Progenitor cell of endocrine pancreas (in vitro differentiated cells): ENCODE measurements at places on chromosomes 1 and 21.

DNA sequence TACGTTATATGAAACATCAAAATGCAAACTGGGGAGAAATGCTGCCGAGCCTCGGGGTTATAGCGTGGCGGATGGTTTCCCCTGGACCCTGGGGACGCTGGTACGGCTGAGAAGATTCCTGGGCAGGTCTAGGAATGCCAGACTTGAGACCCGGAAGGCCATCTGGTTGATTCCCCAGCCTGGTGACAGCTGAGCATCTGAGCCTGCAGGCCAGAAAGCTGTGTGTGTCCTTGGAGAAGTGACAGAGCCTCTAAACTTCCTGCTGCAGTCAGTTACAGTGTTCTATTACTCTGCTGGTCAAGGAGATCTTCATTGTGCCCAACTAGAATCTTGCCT lies 2.3 kb downstream of the VASH2 start:
- no peak overlapping the region for H3K27ac ChIP-seq
- no peak for DNase-seq
- peaks cover 4% of the 10 kb centered on the region for H3K4me1 ChIP-seq
- peak overlapping the region; percentile 54 for H3K4me3 ChIP-seq
- H3K36me3 ChIP-seq, result peaks cover 6% of the 10 kb centered on the region

- no peaks in the 10 kb centered on the region for H3K36me3 ChIP-seq
- H3K4me1 ChIP-seq, result peaks cover 11% of the 10 kb centered on the region
- H3K27ac ChIP-seq, result no peak overlapping the region
- H3K27me3 ChIP-seq, result peaks cover 30% of the 10 kb centered on the region
- H3K4me3 ChIP-seq, result no peak overlapping the region
- no peak for DNase-seq
These were observed 11.2 kb downstream of the PADI1 start for GRCh38 chr1:17216078-17216477.

GRCh38 chr1:151213560-151213959 lies 15.2 kb downstream of the PIP5K1A start:
- no peak overlapping the region for H3K4me3 ChIP-seq
- H3K27me3 ChIP-seq, result no peaks in the 10 kb centered on the region
- H3K27ac ChIP-seq, result peak overlapping the region; percentile 78
- H3K36me3 ChIP-seq, result peaks cover 15% of the 10 kb centered on the region
- DNase-seq, result no peak

GRCh38 chr1:178870944-178871343 lies at the start of gene ANGPTL1:
Gene ANGPTL1 (minus strand): TSS chr1:178871077. CDS start chr1:178865776, 5,301 bp downstream.
- H3K36me3 ChIP-seq, result peaks cover 5% of the 10 kb centered on the region
- H3K4me3 ChIP-seq, result no peak within 1 kb of the TSS
- DNase-seq, result no peak
- peaks cover 24% of the 10 kb centered on the region for H3K4me1 ChIP-seq
- peak within 1 kb of the TSS; percentile 81 for H3K27ac ChIP-seq
- no peaks in the 10 kb centered on the region for H3K27me3 ChIP-seq

- H3K27ac ChIP-seq, result no peak overlapping the region
- H3K4me1 ChIP-seq, result peaks cover 2% of the 10 kb centered on the region
- H3K36me3 ChIP-seq, result no peaks in the 10 kb centered on the region
These were observed 390.0 kb downstream of the DISC1 start for GRCh38 chr1:232016616-232017015.
